ENCODE measurements at places on chromosomes 3 and 15.

DNA sequence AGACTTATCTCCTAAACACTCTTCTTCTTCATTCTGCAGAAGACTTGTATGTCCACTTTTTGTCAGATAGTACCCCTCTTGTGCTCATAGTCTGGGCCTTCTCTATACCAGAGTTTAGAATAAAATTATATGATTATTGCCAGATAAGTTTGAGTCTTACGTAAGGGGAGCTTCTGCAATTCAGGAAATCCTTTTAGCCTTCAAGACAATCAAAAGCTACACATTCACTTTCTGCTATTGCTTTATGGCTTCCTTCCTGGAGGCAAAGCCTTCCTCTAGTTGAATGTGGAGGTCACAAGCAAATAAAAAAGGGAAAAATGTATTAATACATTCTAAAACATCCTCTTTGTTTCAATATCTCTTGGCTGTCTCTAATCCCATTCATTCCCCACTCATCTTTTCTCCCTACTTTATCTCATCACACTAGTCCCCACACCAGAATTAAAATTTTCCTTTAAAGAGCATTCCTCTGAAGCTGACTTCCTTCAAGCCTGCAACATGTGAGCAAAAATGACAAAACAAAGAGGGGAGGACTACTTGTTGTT, 186.8 kb downstream of the CPNE4 start:
- DNase-seq, result no peak

DNA sequence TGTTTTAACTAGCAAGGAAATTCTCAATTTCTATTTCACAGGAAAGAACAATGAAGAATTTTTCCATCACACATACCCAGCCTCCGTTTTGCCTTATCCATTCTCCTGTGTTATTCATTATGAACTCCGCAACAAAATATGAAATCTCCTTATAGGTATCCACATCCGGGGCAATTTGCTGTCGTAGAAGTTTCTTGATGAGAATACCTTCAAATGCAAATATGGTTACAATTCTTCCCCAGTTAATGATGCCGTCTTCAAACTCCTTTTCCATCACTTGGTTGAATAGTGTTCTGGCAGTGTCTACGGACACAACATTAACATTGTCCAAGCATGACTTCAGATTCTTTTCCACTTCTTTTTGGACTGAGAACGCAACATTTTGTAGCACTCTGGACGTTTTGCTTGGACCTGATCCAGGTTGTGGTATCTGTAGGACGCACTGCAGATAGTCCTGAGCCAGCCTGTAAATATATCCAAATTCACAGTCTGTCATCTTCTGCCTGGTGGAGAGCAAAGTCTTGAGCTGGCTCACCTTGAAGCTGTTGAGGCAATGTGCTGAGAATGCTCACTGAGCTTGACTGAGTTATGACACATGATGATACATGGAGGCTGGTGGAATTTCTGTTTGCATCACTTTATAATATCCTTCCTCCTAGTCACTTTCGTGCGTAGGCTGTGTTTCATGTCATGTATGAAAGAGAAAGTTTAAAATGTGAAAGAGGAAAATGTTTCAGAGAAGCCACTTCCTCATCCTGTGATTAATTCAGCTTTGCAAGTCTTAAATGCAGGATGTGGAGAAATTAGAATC, at the start of gene BCL2A1:
Gene BCL2A1 (minus strand): TSS at position 573 of the 811 bp plus-strand sequence. CDS start 77 bp downstream, at position 496.
- peak; percentile 9 for DNase-seq

GRCh38 chr3:55854494-55854893, 367.4 kb upstream of the WNT5A start:
- no peak for DNase-seq

GRCh38 chr3:184325715-184326369, 11.4 kb downstream of the EIF4G1 start:
- DNase-seq, result no peak

- no peak for DNase-seq
These were observed 61.6 kb downstream of the SPSB4 start for GRCh38 chr3:141112686-141113297.

GRCh38 chr3:58837141-58837843, 170.7 kb upstream of the FAM3D start:
- DNase-seq, result no peak

GRCh38 chr3:152030320-152030719, 156.9 kb downstream of the SUCNR1 start:
- no peak for DNase-seq

- no peak for DNase-seq
These were observed 949 bp upstream of the MITF start for GRCh38 chr3:69738315-69738714.

GRCh38 chr3:134965865-134966481, 170.9 kb downstream of the EPHB1 start:
- no peak for DNase-seq

DNA sequence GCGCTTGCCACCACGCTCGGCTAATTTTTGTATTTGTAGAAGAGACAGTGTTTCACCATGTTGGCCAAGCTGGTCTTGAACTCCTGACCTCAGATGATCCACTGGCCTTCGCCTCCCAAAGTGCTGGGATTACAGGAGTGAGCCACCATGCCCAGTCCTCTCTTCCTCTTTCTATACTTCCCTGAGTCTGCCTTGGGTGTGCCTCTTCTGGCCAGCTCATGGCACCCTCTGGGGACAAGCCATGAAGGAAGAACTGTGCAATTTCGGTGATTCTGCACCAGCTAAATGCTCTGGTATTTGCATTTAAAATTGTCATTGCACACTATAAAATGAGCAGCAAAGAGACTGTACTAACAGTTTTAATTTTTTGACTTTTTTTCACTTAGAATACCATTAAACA, 66.6 kb downstream of the IL20RB start:
- no peak for DNase-seq

GRCh38 chr3:128152419-128153155, 694 bp upstream of the EEFSEC start:
- no peak for DNase-seq

- DNase-seq, result no peak
These were observed 146.3 kb downstream of the ALCAM start for GRCh38 chr3:105513042-105513441.

DNA sequence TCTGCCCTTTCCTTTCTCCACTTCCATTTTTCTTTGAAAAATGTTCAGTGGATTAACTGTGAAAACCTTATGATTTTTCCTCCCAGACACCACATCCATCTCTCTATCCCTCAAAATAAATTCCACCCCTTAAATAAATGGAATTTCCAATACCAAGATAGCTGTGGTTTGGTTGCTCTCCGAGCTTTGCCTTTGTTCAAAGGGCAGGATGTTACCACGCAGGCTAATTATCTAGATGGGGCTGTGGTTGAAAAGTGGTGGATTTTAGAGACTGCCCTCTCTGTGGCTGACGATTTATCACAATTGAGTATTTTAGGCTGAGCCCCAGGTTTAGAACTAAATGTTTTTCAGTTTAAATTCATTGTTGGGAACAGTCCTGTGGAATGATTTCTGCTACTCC, 36.9 kb upstream of the CMSS1 start:
- DNase-seq, result no peak

- no peak for DNase-seq
These were observed 1030.5 kb downstream of the FHIT start for GRCh38 chr3:60220768-60221167.

DNA sequence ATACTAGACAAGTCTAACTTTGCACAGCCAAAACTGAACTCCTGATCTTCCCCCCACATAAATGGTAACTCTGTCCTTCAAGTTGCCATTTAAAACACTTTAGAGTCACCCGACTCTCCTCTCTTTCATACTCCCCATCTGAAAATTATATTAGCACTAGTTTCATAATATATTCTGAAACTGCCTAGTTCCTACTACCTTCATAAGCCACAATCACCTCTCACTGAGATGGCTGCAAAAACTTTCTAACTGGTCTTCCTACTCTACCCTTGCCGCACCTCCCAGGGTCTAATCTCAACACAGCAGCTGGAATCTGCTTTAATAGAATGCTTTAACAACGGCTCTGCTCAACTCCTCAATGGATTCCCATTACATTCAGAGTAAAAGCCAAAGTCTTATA, 55.0 kb downstream of the GLB1 start:
- DNase-seq, result no peak

DNA sequence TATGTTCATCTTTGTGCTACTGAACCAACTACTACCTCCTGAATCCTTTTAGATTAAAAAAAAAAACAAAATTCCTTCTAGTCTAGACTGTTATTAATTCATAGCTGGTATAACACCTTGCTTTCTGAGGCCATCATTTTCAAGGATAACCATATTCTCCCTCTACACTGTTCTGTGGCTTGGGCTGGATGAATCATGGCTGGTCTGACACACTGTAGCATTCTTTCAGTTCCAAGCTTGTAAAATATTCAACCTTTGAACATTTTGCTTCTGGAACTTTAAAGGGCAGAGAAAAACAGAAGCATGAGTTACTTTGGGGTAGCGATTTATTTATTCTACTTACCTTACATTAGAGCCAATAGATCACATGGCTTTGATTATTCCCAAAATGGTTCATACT, 7.6 kb downstream of the HSPBAP1 start:
- no peak for DNase-seq

- DNase-seq, result no peak
These were observed 10.3 kb downstream of the TM4SF1 start for GRCh38 chr3:149366941-149367840.

- DNase-seq, result no peak
These were observed 67.5 kb upstream of the P3H2 start for GRCh38 chr3:190188197-190188596.

DNA sequence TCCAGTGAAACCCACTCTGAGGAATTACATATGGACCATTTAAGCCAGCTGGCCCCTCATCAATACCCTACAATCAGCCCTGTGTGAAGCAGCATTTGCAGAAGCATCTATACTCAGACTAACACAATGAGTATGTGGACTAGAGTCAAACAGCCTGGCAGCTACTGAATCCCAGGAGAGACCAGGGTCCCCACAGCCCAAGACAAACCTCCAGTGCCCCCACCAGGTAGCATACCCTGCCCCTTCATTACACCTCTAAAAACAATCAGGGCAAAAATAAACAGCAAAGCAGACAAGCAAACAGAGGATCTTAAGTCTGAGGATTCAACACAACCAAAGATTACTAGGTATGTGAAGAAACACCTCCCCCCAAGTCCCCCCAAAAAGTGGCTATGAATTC, 157.4 kb downstream of the LEKR1 start:
- no peak for DNase-seq

- no peak for DNase-seq
These were observed 32.6 kb downstream of the GYG1 start for GRCh38 chr3:149023951-149024350.

GRCh38 chr3:104856741-104857140, 510.0 kb upstream of the ALCAM start:
- DNase-seq, result no peak

DNA sequence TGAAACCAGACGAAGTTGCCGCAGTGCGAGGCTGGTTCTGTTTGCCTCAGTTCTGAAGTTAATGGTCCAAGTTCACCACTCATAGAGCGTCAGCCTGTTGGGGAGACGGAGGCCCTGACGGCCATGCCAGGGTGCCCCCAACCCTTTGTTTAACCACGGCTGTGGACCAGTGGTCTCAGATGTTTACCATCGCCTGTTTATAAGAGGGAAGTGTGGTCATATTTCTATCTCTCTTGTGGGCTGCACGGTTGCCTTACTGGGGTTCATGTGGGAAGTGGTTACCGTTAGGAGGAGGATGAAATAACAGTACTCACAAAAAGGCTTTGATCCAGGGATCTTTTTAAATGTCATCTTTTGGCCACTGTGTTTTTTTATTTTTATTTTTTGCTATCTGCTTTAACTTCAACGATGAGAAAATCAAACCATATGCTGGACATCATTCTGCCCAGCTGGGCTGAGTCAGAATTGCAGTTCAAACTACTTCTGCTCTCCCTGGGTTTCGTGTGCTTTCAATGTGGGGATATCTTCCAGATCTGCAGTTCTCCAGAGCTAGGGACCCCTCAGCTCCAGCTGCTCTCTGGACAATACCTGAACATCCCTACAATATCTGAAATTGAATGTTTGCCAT, 17.8 kb downstream of the SMAD3 start:
- DNase-seq, result no peak

DNA sequence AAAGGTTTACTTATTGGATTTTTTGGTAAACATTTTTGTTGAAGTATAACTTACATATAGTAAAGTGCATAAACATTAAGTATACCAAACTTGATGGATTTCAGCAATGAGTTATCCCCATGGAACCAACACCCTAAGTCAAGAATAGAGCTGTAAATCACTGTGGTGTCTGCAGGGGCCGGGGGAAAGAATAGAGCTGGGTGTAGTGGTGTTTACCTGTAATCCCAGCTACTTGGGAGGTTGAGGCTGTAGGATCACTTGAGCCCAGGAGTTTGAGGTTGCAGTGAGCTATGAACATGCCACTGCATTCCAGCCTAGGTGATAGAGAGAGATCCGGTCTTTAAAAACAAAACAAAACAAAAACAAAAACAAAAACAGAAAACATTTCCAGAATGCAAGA, 13.3 kb upstream of the FEM1B start:
- no peak for DNase-seq

DNA sequence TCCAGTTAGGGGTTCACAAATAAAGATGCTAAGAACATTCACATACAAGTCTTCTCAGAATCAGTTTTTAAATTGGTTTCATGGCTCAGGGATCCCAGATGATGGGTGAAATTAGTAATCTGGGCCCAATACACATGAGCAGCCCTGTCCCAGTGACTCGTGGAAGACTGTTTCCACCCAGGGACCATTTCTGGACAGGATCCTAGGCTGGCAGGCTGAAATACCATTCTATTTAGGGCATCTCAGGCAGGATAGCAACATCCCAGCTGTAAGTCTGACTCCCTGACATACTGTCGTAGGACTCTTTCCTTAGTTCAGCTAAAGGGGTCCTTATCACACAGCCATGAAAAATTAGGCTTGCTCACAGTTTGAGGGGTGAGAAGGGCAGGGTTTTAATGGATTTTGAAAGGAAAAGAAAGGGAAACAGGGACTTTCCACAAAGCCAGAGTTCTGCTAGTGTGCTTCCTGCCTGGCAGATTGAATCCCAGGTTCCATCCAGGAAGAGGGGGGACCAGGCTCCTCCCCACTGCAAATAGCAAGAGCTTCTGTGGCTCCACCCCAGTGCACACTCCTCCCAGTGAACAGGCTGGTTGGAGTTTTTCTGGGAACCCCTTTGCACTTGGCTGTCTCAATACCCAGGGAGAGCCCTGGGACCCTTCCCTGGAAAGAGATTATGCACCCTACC, 41.3 kb upstream of the LYZL4 start:
- no peak for DNase-seq

DNA sequence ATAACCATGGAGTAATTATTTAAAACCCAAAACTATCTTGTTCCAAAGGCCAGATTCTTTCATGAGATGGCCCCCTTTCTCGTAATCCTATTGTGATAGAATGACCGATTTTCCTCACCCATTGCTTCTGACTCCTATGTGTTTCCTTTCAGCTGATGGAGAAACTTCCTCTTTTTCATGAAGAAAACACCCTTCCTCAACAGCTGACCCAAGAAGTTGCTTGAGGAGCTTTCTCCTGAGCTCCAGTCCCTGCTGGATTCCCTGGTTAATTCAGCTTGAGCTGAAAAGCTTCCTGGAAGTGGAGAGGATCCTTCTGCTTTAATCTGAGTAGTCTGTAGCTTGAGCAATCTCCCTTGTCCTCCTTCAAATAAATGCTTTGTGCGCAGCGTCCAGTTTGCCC, 75.0 kb downstream of the BFSP2 start:
- DNase-seq, result no peak
